Posterior vena cava (tissue), 2 donors: ENCODE measurements at places on chromosomes 7 and 10. TPM values are rescaled to one million over a fixed set of nuclear protein-coding genes. Genes with fewer than 3 reads are reported as not detected.

DNA sequence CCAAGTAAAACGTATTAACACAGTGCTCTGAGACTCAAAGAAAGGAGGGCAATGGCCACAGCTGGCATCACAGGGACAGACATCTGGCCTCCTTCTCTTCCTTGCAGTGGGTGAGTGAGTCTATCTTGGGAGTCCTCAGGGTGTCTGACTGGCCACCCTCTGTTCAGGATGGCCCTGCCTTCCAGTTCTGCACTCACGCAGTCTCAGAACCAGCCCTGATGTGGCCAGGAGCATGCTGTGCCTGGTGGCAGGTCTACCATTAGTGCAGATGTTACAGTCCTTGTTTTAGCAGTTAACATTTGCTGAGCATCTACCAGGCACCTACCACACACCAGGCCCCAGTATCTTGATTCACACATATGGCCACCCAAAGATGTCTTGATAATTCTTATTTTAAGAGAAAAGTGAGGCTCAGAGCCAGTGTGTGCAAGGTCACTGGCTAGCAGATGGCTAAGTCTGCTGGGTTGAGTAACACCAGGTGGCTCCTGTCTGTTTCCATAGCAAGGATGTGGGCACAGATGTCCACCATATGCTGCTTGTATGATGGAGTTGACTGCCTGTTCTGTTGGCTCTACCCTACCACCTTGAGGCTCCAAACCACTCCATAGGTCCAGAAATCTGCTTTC is 23.2 kb upstream of the ARHGAP22 start:
- no peak for DNase-seq

Gene ASIC3
- total RNA-seq, result 1.4 TPM

DNA sequence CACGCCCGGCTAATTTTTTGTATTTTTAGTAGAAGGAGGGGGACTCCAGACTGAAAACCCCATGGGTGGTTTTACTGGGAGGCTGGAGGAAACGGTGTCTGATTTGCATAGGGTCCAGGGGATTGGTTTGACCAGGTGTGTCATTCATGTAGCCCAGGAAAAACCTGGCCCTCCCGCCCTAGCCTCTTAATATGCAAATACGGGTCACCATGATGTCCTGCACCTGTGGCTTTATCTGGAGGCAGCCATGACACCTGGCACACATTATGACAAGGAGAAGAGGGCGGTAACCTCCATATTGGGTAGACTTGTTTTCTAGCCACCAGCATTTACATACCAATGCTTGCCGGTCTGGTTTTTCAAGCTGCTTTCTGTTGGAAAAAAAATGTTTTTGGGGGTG is 68.0 kb downstream of the TRIL start:
- DNase-seq, result no peak

DNA sequence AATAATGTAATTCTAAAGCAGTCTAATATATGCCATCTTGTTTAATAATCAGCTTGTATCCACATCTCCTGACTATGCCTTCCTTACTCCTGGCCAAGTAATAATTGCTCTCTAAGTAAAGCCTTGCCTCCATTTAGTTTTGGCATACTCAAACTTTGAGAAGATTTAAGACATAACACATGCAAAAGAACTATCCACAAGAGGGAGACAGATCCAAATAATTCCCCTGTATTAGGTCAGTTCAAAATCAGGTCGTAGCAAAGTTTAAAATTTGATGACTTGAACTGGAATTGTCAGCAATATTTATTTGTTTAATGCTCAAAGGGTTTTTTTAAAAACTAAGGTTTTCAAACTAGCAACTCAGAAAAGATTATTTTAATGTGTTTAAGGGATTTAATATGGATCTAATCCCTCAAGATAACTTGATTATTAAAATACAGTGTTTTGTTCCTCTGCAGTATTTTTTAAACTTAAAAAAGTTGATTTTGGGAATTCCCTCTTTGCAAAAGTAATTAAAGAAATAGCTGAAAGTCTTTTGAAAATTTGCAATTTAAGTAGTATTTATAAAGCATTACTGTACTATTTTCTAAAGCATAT is 95.3 kb downstream of the HDAC9 start:
- no peak for DNase-seq

DNA sequence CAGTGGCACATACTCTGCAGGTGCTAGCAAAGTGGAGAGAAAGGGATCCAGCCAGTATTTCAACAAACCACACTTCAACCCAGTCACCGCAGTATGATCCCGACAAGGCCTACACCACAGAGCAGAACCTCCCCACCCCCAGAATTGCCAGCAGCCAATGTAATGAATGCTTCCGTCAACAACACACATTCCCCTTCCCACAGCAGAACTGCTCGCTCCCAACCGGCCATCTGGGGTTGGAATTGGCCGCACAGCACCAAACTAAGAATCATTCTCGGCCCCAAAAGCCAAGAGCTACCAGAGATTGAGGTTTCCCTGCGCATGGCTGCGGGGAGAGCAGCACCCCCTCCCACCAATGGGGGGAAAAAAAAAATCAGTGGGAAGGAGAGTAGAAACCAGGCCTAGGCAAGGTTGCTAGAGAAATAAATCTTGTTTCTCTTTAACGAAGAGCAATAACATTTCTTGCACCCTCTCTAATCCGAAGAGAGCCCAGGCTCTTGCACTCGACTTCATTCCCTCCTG is 1.1 kb downstream of the WASL start:
- no peak for DNase-seq
